ENCODE measurements at places on chromosomes 11 and 22.

- no peak for DNase-seq
Measured at GRCh38 chr11:132330515-132330914, 960.1 kb downstream of the NTM start.

GRCh38 chr22:44160421-44160820, 20.3 kb upstream of the PARVG start:
- no peak for DNase-seq

- no peak for DNase-seq
Measured at GRCh38 chr22:49629586-49630447, 197.9 kb downstream of the BRD1 start.

DNA sequence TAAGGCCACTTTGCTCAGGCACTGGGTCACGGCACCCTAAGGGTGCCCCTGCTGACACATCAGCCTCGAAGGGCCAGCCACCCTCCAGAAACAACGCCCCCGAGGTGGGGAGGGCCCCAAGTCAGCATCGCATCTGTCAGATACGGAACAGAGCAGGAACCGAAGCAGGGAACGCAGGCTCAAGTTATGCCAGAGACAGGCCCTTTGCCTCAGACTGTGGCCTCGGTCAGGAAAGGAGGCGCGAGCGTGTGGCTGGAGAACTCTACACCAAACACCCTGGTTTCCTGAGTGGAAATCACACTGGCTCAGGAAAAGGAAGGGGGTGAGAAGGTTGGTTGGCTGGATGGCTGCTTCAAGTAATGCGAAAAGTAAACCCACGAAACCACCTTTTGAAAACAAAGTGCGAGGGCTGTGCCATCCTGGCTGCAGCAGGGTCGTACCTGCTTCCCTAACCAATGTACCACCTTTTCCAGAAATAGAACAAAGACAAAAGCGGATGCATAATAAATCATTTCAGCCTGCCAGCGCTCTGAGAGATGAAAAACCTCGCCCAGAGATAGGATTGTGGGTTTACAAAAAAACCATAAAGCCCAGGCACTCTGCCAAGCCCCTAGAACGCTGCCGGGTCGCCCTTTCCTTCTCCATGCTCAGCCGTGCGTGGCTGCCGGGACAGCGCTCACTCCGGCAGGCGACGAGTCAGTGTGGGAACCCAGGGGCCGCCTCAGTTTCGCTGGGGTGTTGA, 38.6 kb downstream of the TRMU start:
- no peak for DNase-seq

GRCh38 chr11:15825976-15826650, 530.2 kb downstream of the SOX6 start:
- no peak for DNase-seq

DNA sequence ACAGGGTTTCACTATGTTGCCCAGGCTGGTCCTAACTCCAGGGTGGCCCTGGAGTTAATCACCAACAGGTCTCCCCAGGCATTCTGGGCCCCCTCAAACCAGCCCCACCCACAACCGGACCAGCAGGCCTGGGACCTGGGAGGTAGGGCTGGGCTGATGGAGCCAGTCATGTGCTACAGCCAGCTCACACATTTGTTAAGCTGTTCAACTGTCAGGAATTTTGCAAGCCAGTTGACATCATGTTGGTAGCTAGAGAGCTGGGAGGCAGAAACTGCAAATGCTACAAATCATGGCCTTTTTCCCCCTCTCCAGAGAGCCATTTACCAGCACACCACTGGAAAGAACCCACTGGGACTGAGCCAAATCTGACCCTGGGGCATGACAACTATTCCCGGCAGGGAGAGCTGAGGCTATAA, 6.8 kb downstream of the ARHGAP1 start:
- no peak for DNase-seq

DNA sequence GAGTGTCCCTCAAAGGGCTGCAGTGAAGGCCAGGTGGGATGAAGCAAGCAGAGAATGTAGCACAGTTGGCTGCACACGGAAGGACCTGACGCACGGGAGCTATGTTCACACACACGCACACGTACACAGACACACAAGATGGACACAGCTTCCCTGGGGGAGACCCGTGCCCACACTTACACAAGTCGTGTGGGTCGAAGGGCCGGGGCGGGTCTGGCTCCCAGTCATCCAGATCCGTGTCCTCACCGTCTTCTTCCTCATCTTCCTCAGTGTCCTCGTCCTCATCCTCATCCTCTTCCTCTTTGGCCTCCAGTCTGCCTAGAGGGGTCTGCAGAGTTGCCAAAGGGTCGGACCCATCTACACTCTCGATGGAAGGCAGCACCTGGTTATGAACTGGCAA, 51.6 kb upstream of the NFRKB start:
- no peak for DNase-seq

DNA sequence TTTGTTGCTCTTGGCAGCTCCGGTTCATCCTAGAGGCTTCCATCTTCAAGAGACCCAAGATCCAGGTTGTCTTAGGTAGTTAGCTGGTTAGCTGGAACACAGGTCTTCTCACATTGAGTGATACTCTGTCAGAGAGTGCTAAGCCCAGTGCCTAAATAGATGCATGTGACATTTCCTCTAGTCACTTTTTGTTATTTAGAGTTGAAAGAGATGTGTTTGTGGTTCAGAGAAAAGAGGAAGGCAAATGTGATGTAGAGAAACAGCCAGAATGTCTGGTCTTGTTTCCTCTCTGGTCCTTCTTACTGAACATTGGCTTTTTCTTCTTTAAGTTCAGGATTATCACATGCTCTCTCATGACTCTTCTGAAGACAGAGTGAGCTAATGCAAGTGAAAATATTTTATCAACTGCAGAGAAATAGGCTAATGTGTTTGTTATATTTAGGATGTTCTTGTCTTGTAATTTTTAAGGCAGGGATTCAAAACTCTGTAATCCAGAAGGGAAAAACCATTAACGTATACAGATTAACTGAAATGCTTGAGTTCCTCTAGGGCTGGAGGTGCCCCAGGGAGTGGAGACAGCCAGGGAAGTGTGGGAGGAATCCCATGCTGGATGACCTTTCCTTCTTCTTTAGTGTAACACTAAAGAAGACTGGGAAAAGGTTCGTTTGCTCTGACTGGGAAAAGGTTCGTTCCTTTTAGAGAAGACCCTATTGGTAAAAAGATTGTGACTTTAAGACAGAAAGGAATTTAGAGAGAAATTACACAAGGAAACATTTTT, 75.4 kb downstream of the SWAP70 start:
- DNase-seq = no peak

DNA sequence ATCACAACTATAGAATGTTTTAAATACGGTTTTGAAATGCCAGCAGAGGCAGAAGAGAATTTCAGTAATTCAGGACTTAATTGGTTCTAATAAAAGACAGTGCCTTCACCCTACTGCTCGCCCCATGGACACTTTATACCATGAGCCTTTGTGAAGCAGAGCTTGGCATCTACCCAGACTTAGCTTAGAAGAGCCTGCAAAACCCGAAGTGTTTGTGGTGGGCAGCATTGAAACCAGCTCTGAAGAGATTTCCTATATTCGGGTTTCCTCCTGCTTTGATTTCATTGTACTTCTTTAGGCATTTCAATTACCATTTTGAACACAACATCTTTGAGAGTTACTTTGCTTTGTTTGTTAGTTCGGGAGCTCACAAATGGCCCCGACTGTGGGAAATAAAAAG, 185.1 kb upstream of the MTNR1B start:
- DNase-seq = no peak

GRCh38 chr11:123386796-123387510, 43.1 kb upstream of the GRAMD1B start:
- no peak for DNase-seq

GRCh38 chr22:31898926-31899325, 45.4 kb upstream of the YWHAH start:
- no peak for DNase-seq

- DNase-seq = no peak
Measured at GRCh38 chr11:257766-258493, 20.3 kb upstream of the NLRP6 start.

DNA sequence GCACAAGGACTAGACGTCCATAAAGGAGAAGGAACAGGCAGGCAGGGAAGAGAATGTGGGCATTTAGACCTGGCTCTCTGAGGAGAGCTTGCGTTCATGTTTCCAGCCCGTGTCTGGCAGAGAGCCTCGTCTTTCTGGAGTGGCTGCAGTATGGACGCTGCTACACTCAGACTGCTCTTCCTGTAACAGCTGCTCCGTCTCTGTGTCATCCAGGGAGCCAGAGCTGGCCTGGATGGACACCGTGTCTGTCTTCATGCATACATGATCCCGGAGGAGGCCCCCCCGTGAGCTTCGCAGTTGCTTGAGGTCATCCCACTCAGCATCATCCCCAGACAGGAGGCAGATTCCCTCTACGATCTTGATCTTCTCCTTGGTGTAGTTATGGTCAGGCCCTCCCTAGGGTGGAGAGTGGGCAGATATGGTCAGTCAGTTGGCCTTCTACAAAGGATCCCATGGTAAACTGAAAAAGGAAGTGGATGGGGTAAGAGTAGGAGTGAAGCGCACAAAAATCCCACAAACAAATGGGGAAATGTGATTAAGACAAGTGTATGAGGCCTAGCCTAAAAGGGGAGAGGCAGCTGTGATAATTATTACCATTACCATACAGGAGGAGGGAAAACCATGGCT, 13.0 kb upstream of the CKAP5 start:
- DNase-seq = no peak

- no peak for DNase-seq
Measured at GRCh38 chr11:134038897-134039470, 29.9 kb upstream of the JAM3 start.

DNA sequence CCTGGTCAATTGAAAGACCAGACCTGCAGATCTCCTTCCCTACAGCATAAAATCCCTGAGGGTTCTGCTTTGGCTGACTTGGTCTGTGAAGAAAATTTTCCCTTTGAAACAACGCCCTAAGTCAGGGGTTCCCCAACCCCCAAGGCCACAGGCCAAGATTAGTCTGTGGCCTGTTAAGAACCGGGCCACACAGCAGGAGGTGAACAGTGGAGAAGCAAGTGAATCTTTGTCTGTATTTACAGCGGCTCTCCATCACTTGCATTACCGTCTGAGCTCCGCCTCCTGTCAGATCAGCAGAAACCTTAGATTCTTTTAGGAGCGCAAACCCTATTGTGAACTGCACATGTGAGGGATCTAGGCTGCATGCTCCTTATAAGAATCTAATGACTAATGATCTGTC, 38.2 kb downstream of the CCDC83 start:
- DNase-seq = no peak

GRCh38 chr22:24247564-24248344, 2.9 kb upstream of the GGT5 start:
- DNase-seq = peak; percentile 77

DNA sequence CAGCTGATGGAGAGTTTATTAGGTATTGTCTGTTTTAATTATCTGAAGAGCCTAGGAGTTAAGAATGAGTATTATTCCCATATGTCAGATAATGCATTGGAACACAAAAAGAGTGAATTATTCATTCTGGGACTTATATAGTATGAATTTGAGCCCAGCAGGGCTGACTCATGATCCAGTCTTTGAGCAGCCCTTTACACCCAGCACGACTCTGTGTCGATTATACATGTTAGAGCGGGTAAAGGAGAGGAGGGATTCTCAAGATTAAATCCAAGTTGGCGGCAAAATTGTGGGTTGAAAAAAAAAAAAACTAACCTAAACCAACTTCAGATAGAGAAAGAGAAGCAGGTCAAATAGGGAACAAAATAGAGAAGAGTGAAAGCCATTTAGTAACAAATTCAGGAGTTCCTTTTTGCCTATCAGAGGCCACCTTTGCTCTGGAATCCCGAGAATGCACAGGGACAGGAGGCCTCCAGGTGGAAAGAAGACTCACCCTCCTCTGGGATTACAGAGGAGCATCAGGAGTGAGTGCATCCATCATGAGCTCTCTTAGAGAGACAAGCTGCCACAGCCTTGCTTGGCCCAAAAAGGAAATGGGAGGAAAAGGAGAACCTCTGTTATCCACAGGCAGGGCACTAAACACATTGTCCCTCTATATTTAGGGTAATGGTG, 3.1 kb downstream of the MRGPRX1 start:
- DNase-seq = no peak

DNA sequence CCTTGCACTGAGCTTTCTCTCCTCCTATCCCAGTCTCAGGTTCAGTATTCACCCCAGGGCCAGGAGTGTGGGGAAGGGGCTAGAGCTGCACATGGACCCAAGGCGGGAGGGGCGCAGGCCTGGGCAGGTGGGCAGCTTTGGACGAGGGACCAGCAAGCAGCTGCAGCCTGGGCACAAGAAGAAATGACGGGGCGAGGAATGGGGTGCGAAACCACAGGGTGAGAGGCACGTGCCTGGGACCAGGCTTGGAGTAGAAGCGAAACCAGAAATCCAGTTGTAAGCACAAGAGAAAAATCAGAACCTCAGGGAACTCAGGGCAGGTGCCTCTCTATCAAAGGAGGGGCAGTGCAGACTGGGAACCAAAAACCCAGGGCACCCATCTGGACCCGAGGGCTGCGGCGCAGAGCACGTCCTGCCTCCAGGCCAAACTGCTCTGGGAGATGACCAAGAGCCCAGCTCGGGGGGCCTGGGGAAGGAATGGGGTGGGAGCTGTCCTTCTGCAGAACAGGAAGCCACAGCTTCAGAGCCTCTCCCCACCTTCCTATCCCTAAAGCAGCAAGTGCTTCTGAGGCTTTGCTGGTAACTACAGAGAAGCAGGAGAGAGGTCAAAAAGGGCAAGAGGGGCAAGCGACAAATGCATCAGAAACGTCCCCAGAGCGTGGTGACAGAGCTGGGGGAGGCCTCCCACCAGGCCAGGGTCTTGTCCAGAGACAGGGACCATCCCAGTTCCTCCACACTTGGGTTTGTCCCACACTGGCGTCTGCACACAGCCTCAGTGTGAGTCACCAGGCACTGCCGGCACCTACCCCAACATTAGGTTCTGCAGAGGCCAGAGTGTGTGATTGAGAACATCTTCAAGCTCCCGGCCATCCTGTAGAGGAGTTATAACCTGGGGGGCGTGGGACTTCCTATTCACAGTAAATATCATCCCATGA, 18.3 kb upstream of the TMPRSS4 start:
- DNase-seq = no peak

GRCh38 chr22:42324990-42325710, 54.7 kb upstream of the TCF20 start:
- no peak for DNase-seq

GRCh38 chr11:134794192-134794591, 382.1 kb upstream of the B3GAT1 start:
- DNase-seq = no peak

- DNase-seq = no peak
Measured at GRCh38 chr11:17607083-17607429, 60.0 kb downstream of the OTOG start.

GRCh38 chr11:74604311-74604710, 11.9 kb downstream of the POLD3 start:
- no peak for DNase-seq

DNA sequence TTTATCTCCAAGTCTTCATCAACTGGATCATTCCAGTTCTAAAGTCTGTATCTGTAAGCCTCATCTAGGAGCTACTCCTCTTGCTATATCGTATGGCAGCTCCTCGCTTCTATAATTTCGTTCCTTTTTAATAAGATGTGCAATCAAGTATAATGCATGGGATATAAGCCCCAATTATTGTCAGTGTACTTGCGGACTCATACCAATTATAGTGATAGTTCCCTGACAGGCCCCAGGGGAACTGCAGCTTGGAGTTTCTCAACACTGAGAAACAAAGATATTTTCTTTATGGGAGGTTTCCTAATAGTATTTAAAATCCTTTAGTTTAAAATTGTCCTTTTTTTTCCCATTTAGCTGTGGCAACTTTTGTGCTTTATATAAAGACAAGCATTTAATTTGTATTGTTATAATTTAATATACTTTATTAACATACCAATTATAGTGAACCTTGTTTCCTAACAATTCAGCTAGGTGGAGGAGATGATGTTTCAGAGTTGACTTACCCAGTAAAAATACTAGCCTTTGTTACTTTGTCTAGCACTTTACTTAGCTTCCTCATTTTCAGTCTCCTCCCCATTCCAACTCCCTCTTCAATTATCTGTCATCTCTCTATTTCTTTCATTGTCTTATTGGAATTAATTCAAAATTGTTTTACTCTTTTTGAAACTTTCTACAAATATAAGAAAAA, 25.3 kb upstream of the DDX17 start:
- no peak for DNase-seq

Data from GM19239 (cell line).